ENCODE measurements at places on chromosomes 7 and 10. TPM values are rescaled to one million over a fixed set of nuclear protein-coding genes. Genes with fewer than 3 reads are reported as not detected.
A peak's percentile ranks its signal among the peaks of the same experiment; 100 is the strongest.

GRCh38 chr10:7441403-7442147 is 30.7 kb upstream of the SFMBT2 start:
- DNase-seq, result no peak

GRCh38 chr7:142959202-142959601 is 3.0 kb downstream of the KEL start:
- no peak for DNase-seq

DNA sequence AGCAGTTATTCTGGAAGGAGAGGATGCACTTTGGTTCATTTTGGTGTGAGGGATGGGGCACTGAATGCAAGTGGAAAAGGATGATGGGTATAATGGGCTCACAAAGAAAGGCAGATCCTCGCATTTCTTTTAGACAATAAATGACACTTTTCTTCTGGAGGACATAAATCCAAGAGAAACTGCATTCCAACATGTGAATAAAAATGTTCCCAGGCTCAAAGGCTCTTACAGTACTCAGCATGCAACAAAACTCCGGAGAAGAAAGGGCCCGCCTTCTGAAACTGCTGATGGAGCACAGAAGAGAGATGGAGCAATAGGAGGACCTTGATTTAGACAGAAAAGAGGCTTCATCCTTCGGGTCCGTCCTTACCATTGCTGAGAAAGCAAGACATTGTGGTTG is 538.2 kb upstream of the DPP6 start:
- no peak for DNase-seq

DNA sequence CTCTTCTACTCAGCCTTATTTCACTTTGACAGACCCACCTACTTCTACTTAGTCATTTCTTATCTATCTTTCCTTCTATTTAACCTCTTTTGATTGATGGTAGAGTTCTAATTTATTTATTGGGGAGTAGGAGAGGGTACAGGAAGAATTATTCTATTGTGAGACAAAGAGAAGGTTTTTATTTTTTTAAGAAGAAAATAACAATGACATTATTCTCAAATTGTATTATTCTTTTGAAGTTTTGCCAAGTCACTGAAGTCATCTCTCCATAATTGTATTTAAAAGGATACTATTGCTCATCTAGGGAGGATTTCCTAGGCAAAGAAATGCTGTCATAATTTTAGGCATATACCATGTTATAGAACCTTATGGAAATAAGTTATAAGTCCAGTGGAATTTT is 52.7 kb downstream of the ITGB8 start:
- DNase-seq, result no peak

DNA sequence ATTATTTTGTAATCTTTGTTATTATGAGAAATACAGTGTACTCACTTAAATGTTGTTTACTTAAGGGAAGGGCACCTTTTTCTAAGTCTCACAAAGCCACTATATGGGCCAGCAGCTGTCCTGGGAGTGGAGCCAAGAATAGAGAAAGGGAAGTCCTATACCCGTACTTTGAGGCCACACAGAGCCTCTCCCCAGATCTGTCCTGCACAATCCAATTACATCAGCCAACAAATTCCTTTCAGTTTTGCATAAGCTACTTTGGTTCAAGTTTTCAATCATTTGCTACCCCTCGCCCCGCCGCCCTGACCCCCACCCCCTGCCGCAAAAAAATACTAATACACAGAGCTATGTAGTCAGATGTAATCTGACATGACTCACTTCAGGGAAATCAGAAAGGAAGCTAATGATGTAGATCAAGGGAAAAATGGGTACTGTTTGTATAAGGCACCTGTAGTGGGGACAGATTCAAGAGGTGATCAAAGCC is 297.4 kb upstream of the NEBL start:
- no peak for DNase-seq

The PANK1 gene
- 67.4 TPM for total RNA-seq

The SPDYE8 gene
- total RNA-seq, result not detected

DNA sequence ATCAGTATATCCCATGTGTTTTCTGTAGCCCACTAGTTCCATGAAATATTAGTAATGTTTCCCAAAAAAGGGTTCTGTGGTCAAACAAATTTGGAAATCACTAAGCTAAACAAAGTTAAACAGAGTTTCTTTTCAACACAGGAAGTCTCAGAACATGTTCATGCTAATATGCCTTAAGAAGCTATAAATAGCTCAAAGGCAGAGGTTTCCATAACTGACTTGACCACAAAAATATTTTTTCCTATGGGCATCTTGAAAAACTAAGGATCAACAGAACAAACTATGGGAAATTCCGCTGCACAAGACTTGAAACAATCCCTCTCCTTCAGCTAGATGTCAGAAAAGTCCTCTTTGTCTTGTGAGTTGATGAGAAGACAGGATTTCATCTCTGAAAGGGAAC is 59.7 kb downstream of the SEM1 start:
- no peak for DNase-seq

DNA sequence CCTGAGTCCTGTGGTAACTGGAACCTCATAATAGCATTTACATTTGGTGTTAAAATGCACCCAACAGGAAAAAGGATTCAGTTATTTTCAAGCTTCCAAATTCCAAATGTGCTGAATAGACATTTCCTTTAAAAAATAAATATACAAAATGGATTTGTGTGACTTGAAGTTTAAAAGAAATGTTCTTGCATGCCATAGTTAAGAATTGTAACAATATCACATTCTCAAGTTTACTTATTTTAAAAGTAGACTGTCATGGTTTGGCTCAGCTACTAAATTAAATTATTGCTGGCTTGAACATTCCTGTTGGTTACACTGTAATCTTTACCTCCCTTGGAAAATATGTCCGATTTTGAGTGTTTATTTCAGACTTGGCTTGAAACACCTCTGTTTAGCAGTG is 31.5 kb downstream of the BICC1 start:
- DNase-seq, result no peak

The PHYHIPL gene
- 3.1 TPM for total RNA-seq

DNA sequence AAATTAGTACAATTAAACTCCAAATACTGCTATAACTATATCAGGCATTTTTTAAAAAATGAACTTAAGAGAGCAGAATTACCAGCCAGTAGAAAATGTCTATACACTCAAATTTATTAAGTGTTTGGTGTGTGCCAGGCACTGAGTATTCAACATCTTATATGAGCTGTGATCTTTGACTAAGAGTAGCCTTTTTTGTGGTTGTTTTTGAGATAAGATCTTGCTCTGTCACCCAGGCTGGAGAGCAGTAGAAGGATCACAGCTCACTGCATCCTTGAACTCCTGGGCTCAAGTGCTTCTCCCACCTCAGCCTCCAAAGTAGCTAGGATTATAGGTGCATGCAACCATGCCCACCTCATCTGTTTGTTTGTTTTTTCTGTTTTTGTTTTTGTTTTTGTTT is 102.5 kb upstream of the CELF2 start:
- no peak for DNase-seq

The ADK gene
- total RNA-seq, result 24.0 TPM

- DNase-seq, result no peak
Observed at GRCh38 chr7:99694201-99694911, 14.6 kb upstream of the CYP3A5 start.

- no peak for DNase-seq
Observed at GRCh38 chr10:72146071-72146470, 57.7 kb upstream of the SPOCK2 start.

DNA sequence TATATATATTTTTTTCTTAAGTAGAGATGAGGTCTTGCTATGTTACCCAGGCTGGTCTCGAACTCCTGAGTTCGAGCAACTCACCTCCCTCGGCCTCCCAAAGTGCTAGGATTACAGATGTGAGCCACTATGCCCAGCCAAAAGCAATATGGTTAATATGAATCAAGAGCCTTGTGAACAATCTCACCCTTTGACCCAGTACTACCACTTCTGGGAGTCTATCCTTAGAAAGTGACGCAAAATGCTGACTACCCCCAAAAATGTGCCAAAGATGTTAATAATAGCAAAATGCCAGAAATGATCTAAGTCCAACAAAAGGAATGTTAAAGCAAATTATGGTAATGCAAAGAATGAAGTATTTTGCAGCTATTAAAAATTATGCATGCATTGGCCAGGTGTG is 44.3 kb downstream of the HOXA1 start:
- DNase-seq, result no peak

DNA sequence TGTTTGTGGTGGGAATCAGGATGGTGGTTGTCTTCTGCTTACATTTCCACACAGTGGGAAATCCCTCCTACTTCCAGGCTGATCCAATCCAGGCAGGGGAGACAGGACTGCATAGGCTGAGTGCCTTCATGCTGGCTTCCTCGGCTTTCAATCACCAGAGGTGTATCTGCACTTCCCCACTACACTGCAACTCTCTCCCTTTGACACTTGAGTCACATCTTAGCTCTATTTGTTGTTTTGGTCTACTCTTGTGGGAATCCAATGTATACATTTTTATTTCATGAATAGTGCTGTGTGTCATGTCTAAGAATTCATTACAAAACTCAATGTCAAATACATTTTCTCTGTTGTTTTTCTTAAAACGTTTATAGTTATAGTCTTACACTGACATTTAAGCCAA is 735.6 kb downstream of the XPNPEP1 start:
- DNase-seq, result no peak

DNA sequence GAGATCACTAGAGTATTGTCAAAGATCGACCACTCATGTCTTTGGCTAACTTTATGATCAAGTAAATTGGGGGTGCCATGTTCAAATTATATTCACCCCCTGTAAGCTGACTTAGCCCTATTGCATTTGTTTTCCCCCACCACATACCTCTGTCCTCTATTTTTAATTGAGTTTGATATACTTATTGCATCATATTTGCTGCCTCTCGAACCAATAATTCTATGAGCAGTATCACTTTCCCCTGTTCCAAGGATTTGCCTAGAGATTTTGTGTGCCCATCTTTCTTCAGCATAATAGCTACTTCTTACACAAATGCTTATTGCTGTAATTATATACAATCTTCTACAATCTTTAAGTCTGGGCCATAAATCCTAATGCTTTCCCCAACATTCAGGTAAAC is 245.2 kb downstream of the COBL start:
- no peak for DNase-seq

DNA sequence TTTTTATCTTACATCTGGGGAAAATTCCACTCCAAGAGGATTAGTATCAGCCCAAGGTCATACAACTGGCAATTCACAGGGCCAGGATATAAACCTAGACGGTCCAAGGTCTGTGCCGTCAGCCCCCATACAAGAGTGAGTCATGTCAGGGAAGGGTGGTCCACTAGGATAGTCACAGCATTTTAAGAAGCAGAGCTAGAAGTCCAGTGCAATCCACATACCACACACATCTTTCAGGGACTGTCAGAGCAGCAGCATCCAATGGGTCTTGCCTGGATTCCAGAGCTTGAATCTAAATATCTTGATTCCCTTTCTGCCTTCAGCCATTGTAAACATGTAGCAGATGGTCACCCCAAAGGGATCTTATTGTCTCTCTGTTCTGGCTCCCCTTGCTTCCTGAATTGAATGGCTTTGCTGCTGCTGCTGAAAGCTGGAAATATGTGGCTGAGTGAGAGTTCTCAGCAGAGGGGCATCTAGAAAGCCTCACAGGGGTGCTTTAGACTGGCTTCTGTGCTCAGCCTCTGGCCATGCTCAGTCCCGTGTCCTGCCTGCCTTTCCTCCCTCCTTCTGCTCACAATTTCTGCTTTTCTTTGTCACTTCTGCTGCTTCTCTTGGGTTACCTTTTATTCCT is 9.9 kb upstream of the OR6V1 start:
- DNase-seq, result no peak

DNA sequence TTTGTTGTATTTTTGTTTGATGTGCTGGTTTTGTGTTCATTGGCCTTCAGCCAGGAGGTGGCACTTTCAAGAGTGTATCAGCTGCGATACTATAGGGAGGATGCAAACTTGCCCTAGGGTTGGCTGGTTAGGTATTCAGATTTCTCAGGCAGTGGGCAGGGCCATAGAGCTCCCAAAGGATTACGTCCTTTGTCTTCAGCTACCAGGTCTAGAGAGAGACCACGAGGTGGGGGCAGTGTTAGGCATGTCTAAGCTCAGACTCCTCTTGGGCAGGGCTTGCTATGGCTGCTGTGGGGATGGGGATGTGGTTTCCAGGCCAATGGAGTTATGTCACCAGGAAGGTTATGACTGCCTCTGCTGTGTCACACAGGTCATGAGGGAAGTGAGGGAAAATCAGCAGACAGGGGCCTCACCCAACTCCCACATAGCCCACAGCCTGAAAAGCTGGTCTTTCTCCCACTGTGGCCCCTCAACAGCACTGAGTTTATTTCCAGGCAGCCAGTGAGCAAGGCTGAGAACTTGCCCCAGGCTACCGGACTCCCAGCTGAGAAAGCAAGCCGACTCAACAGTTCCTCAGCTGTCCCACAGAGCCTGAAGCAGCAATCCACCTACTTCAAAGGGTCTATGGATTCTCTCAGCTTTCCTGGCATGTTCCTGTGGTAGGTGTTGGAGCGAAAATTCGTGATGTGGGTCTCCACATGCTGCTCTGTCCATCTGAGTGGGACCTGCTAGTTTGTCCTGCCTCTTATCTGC is 227.4 kb upstream of the COBL start:
- no peak for DNase-seq

The LZTS2 gene
- 82.1 TPM for total RNA-seq

GRCh38 chr7:17939606-17940301 is 540 bp downstream of the SNX13 start:
- peak; percentile 60 for DNase-seq

- DNase-seq, result no peak
Observed at GRCh38 chr10:70925377-70926225, 37.2 kb upstream of the PCBD1 start.

The ASB10 gene
- not detected for total RNA-seq

DNA sequence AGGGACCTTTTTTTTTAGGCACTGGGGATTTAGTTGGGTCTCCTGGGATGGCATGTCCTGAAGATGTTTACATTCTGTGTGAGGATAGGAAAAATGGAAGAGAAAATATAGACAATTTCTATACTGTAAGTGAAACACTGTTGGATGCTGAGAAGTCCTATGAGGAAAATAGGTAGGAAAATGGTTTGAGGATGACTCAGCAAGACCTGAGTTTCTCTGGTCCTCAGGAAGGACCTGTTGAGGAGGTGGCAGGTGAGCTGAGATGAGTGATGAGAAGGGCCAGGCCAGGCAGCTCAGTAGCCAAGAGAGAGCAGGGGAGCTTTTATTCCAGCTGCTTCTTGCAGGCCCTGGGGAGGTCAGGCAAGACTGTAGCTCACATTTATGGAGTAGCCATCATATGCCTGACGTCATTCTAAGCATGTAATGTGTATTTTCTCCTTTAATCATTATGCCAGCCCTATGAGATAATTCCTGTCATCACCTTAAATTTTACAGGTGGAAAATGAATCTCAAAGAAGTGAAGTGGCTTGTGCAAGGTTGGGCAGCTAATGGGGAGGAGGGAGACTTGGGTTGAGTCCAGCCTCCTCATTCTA is 19.1 kb upstream of the LRRC18 start:
- DNase-seq, result no peak

GRCh38 chr7:43379210-43379609 is 203.7 kb upstream of the STK17A start:
- DNase-seq, result no peak

The UPK3BL1 gene
- 23.1 TPM for total RNA-seq
